Stimulated activated CD4-positive, alpha-beta T cell treated with anti-CD3 and anti-CD28 coated beads, Interleukin-2, amount 100 ng/mL, for 48 hours (primary cell): ENCODE measurements at places on chromosomes 6 and 20.

- DNase-seq, result no peak
These were observed 17.7 kb upstream of the PARD6B start for GRCh38 chr20:50713657-50714101.

- DNase-seq, result no peak
These were observed 125.7 kb upstream of the EDN1 start for GRCh38 chr6:12164508-12164770.

DNA sequence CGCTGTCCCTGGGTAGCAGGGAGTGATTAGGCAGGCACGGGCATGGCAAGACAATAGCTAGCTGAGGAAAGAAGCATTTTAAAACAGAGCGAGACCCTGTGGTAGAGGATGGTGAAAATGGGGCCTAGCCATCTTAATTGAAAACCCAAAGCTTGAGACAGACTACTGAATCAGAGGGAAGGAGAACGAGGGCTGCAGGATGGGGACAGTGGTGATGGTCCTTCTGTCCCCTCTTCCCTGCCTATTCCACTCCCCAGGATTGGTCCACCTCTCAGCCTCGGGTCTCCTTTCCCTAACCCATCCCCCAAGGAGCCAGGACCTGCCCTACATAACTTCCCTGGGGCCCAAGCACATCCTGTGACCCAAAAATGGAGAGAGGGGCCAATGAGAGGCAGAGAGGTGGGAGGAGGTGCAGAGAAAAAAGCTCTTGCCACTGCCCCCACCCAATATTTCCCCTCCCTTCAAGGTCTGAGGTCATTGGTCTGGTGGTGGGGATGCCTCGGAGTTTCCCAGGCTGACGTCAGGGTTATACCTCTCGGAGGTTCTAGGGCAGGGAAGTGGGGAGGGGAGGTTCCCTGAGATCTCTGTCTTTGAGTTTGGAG lies 884 bp upstream of the CUTA start:
- no peak for DNase-seq

DNA sequence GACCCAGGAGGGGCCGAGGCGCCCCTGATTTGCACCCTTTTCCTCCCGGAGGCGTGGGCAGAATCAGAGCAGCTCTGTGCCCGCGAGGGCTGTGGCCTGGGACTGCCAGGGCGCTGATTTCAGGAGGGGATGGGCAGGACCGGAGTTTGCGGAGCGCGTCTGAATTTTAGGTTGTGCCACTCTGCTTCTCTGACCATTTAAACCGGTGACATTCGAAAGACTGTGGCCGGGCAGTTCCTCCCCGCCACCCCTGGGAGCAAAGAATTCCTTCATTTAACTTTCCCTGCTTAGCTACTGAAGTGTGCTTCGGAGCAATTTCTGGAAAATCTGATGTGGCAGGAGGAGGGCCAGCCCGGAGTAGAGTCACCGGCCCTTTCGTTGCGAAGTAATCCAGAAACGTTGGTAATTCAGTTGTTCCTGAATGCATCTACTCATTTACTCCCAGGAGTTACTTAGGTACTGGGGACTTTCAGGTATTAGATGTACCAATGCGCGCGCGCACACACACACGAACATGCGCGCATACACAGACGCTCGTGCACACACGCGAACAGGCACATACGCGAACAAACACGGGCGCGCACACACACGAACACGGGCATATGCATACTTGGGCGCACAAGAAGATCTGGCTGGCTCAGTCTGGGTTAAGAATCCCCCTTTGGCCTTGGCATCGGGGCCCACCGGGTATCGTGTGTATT lies 568 bp downstream of the CCDC170 start:
- no peak for DNase-seq

- no peak for DNase-seq
These were observed 8.8 kb upstream of the ULBP2 start for GRCh38 chr6:149933036-149933435.

DNA sequence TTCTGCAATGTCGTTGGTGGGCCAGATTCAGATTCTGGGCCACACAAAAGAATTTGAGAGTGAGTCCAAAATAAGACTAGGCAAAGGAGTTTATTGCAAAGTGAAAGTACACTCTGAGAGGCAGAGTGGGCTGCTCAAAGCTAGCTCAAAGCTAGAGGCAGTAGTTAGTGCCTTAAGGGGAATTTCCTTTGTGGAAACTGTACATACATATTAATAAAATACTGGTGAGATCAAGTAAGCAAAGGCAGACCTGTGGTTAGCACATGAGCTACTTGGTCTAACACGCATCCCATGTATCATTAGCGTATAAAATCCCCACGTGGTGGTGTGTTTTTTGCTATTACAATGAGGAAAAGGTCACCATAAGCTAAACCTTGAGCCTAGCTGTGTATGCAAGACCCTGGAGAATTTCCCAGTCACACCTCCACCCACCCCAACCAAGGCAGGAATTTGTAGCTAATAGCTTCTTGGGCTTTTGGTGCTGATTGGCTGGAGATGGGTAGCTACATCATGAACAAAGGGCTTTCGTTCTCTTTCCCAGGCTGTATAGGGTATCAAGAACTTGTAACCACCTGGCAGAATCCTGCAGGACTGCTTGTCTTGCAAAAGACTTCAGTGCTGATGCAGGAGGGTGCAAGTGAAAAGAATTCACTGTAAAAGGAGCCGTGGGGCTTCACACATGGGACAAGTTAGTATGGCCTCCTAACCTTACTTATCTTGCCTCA lies 14.7 kb upstream of the TRIM26 start:
- no peak for DNase-seq
